ENCODE measurements at places on chromosomes 2 and 18.

- DNase-seq, result no peak
Measured at GRCh38 chr2:227860221-227860641, 11.2 kb upstream of the DAW1 start.

- DNase-seq, result no peak
Measured at GRCh38 chr18:6976935-6977334, 140.7 kb downstream of the LAMA1 start.

GRCh38 chr2:96638144-96639121, at the start of gene KANSL3:
Gene KANSL3, minus strand, starts transcription at chr2:96638312. Its CDS starts 1,177 bp downstream, at chr2:96637135.
- DNase-seq, result peak; percentile 82

GRCh38 chr2:5315512-5315911, 376.7 kb upstream of the SOX11 start:
- no peak for DNase-seq

DNA sequence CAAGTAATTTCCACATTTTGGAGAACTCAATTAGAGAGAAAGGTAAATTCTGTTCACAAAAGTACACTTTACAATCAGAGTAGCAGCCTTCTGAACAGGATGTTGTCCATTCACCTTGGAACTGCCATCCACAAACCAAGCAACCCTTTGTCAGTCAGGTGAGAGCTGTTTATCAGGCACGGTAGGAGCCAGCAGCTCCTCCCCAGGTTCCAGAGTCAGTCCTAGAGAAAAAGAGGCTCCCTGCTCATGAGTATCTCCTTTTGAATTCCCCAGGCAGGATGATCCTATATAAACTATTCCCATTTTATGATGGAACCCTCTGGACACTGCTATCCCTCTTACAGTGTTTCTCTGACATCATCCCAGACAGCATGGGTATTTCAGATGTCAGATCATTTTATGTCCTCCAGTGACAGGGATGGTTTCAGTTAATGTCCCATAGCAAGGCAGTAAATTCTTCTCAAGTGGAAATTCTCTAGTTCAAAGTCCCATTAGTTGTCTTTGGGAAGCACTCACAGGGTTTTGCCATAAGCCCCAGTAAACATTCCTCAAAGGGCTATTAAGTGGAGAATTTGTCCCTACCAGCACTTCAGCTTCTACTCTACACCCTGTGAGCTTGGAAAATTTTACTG, 34.5 kb upstream of the CSRNP3 start:
- no peak for DNase-seq

GRCh38 chr2:43070676-43071502, 155.5 kb downstream of the ZFP36L2 start:
- no peak for DNase-seq

- DNase-seq, result no peak
Measured at GRCh38 chr2:162069267-162069903, 4.6 kb downstream of the DPP4 start.

DNA sequence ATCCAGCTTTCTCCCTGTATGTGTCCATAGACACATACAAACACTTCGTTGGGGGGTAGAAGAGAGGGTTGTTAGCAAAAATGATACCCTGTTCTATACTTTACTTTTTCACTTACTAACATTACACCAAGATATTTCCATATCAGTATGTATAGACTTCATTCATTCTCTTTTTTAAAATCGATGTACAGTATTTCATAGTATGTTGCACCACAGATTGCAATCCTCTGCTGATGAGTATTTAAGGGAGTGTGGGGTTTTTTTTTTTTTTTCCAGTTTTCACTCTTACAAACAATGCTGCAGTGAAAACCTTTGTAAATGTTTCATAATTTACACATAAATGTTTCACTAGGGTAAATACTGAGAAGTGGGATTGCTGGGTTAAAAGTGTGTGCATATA, 402.3 kb downstream of the LRATD1 start:
- no peak for DNase-seq

GRCh38 chr18:43876286-43876685, 599.0 kb upstream of the SYT4 start:
- no peak for DNase-seq

- no peak for DNase-seq
Measured at GRCh38 chr2:49053156-49053555, 101.2 kb downstream of the FSHR start.

Measured in activated naive CD4-positive, alpha-beta T cell (primary cell).